ENCODE measurements at places on chromosomes 7 and 10. TPM values are rescaled to one million over a fixed set of nuclear protein-coding genes. Genes with fewer than 3 reads are reported as not detected.

GHRHR gene
- not detected for polyA plus RNA-seq

NHLRC2 gene
- 5.8 TPM for polyA plus RNA-seq

LBX1 gene
- polyA plus RNA-seq = not detected

ARPC1A gene
- 246 TPM for polyA plus RNA-seq

TSPAN12 gene
- polyA plus RNA-seq = 6.7 TPM

LEP gene
- not detected for polyA plus RNA-seq

CAMK2B gene
- 164 TPM for polyA plus RNA-seq

SRRM3 gene
- polyA plus RNA-seq = 7.0 TPM

CALHM3 gene
- polyA plus RNA-seq = not detected

LRMDA gene
- polyA plus RNA-seq = 4.1 TPM

MRC1 gene
- polyA plus RNA-seq = not detected

ATOH7 gene
- 1.2 TPM for polyA plus RNA-seq

ANXA8 gene
- not detected for polyA plus RNA-seq

EVX1 gene
- not detected for polyA plus RNA-seq
